ENCODE measurements at places on chromosomes 7 and 10.

DNA sequence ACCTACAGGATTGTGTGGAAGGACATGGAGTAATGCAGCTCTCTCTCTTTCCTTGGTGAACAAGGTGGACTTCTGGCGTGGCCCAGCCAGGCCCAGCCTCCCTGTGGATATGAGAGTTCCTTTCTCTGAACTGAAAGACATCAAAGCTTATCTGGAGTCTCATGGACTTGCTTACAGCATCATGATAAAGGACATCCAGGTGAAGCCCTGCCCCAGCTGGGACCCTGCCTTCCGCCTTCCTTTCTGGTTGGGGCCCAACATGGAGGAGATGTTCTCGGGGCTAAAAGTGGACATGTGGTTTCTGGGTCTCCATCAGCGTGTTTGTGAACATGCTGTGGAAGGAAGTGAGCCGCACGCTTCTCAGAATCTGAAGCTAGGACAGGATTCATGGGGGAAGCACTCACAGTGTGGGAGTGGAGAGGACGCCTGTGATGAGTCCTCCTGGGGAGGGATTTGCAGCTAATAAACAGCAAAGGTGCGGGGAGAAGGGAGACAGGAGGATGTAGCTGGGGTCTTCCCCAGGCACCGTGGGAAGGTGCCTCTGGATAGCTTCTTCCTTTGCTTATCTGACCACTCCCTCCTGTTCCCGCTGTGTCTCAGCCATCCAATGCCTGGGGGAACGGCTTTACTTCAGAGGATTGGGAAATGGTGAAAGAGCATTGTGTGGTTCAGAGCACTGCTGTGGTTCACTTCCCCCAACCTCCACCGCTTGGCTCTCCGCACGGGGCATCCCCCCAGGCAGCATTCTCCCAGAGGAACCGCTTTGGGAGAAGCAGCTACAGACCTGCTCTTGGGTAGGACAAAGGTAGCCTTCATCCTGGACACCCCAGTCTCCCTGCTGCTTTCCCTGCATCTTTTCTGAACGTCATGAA lies 5.5 kb downstream of the CPA5 start:
- DNase-seq = no peak

- no peak for DNase-seq
Measured at GRCh38 chr10:35765066-35765527, 123.0 kb upstream of the FZD8 start.

- no peak for DNase-seq
Measured at GRCh38 chr7:35261041-35261440, 7.1 kb upstream of the TBX20 start.

DNA sequence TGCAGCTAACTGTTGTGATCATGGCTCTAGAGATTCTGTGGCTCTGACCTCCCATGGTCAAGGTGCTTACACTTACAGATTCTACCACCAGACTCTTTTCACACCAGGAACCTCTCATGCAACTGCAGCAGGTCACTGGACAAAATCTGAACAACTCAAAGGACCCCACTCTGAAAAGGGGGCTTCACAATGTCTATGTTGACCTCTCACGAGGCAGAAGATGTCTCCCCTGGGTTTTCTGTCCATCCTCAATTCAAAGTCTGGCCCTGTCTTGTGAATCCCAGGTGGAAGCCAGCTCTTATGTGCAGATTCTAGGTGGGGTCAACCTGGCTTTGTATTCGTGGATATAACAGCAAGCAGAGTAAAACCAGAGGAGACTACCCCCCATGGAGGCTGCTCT lies 118.6 kb upstream of the ZNF479 start:
- DNase-seq = no peak

DNA sequence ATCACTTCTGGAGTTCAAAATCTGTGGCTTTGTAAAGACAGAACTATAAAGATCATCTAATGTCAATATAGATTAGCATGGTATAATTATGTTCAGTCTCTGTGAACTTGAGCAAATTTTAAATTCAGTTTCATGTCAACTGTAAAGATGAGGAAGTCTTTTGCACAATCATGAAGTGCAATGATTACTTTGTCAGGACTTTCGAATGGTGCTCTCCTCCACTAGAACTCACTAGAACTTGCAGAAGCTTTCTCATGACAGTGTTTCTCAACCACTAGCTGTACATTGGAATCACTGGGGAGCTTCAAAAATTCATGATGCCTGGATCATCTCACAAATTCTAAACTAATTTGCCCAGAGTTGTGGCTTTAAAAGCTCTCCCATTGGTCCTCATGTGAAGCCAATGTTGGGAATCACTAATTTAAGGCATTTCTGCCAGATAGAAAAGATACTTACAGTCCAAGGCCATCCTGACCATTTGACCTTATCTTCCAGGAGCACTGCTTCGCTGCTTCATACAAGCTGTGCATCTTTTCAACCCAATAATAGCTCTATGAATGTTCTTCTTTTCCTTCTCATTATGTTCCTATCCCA lies 12.9 kb downstream of the OR2AE1 start:
- DNase-seq = no peak

GRCh38 chr7:48090095-48090805 lies 1.2 kb downstream of the UPP1 start:
- DNase-seq = no peak

DNA sequence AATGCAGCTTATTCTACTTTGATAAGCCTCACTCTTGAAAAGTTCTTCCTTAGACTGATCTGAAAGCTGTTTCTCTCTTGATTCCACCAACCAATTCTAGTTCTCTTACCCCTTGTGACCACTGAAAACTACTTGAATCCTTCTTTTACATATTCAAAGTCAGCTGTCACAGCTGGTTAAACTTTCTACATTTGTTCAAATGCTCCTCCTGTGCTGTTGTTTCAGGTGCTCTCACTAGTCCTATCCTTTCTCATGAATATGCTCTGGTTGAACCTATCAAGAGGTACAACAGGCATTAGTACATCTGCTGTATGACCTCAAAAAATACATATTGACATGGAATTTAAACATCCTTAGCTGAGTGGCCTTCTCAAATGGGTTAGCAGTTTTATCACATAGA lies 91.5 kb downstream of the MYO3A start:
- no peak for DNase-seq

GRCh38 chr7:107661081-107661864 lies 645 bp downstream of the SLC26A4 start:
- DNase-seq = no peak

DNA sequence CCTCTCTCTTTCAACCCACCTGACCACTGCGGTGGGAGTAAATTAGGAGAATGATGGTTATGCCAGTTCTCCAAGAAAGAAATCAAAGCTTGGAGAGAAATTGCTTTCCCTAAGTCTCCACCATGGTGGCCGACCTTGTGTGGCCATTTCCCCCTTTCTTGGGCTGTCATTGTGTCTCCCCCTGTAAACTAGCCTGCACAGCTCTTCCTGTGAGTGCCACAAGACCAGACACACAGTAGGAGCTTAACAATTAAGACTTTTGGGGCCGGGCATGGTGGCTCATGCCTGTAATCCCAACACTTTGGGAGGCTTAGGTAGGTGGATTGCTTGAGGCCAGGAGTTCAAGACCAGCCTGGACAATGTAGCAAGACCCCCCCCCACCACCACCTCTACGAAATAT lies 18.9 kb upstream of the LIMK1 start:
- DNase-seq = no peak

DNA sequence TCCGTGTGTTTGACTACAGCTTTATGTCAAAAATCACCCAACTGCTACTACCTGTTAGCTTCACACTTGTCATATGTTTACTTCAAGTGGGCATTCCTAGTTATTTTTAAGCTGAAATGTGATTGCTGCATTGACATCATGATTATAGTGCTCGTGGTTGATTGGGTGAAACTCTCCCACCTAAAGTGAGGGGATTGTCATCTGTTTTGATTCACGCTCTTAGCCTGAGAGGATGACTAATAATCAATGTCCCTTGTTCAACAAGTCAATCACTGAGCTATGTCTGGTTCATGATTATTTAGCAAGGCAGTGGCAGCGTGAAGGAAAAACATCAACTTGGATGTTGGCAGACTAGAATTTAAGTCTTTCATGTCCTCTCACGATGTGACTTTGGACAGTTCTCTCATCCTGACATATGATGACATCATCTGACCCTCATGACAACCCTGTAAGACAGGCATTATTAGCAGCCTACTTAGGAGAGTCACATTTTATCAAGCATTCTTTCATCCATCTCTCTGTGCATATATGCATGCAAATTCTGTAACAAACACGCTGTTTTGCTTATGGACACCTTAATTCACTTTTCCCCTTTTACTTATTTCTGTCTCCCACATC lies 352.6 kb upstream of the ZMIZ1 start:
- DNase-seq = no peak

GRCh38 chr7:100840470-100841100 lies 11.9 kb upstream of the SLC12A9 start:
- DNase-seq = no peak

DNA sequence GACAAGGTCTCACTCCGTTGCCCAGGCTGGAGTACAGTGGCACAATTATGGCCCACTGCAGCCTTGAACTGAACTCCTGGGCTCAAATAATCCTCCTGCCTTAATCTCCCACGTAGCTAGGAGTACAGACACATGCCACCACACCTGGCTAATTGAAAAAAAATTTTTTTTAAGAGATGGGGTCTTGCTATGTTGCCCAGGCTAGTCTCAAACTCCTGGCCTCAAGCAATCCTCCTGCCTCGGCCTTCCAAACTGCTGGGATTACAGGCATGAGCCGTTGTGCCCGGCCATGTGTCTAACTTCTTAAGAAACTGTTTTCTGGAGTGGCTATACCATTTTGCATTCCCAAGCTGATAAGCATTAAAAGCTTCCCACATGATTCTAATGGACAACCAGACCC lies 9.5 kb upstream of the EFCAB10 start:
- no peak for DNase-seq

GRCh38 chr7:66213637-66214036 lies 8.5 kb downstream of the TPST1 start:
- no peak for DNase-seq

DNA sequence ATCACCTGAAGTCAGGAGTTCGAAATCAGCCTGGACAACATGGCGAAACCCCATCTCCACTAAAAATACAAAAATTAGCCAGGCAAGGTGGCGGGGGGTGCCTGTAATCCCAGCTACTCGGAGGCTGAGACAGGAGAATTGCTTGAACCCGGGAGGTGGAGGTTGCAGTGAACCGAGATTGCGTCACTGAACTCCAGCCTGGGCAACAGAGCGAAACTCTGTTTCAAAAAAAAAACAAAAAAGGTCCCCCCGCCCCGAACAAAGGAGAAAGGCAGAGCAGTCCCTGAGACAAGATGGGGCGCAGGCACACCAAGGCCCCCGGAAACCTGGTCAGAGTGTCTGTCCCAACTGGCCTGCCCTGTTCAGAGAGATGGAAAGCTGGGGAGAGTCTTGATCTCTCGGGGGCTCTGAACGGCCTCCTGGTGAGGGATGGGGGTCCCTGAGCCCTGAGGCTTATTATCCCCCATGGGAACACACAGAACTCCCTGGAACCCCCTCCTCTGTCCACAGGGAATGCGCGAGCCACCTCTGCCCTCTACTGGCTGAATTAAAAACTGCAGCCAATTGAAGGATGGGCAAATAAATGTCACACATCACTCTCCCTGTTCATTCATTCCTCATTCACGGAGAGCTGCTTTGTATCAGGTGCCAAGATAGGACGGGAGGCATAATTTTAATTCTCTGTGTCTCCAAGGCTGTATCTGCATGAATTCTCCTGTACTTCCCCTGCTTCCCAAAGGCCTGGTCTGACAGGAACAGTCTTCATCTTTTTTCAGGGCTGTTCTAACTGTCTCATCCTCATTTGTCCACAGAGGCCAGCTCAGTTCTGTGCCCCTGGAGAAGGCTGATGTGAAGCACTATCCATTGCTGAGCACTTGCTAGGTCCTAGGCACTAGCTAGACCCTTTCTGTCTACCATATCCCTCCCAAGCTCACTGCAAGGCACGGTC lies 28.9 kb downstream of the MAT1A start:
- DNase-seq = peak; percentile 0

DNA sequence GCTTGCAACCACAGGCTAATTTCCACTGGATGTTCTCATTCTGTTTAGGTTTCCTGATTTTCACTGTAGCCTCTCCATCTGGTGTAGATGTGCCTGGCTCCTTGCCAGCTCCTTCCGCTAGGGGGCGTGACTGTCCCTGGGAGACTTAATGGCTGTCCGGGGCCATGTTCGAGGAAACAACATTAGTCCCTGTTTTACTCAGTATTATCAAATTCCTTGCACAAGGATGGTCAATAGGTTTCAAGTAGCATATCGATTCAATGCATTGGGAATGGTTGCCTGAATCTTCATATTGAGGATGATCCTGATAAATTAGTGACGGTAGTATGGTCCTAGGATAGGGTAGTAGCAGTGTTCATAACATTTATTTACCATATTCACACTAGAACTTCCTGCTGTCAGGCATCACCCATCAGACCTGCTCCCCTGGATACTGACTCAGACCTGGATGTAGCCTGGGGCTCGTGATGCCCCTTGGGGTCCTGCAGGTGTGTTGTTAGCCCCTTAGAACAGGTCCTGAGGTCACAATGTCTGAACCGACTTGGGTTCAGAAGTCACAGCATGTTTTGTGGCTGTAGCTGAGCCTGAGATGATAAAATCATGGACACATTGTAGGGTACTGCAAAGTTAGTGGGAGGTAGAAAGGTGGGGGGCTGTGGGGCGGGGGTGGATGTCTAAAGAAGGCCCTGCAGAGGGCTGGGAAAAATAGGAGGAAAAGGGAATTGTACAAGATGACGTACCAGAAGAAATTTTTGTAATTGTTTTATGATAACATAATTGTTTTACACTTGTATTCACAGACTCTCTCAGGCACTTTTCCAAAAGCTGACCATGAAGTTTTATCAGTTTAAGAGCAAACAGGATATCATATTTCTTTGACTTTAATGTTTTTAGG lies 8.9 kb upstream of the EXOC6 start:
- no peak for DNase-seq

GRCh38 chr7:80415114-80415513 lies 96.8 kb downstream of the GNAT3 start:
- no peak for DNase-seq

DNA sequence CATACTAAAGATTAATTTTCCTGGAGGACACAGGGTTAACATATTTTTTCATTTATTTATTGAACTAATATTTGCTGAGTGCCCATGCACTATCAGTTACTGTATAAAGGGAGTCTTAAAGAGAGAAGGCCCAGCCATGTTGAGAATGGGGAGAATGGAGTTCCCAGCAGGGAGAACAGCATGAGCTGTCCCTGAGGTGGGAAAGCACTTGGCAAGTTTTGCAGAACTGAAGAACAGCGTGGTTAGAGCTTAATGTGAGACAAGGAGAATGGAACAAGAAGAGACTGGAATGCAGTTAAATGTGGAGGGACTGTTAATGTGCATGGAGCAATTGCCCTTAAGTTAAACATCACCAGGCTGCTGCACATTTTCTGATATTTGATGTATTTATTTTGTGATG lies 435.4 kb downstream of the SUGCT start:
- no peak for DNase-seq

DNA sequence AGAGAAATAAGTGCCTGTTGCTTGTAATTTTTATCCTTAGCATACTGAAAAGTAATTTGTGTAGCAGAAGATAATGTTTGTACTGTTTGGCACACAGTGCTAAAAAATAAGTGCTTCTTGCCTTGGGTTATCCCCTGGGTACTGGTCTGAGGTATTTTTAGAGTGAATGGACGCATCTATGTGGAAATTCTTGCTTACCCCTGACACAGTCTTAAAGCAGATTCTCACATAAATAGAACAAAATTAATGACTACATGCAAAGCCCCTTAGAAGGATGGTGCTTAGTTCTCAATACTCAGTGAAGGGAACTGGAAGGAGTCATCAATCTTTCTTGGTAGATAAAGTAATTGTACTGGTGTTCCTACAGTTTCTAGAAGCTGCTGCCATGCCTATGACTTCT lies 548.6 kb downstream of the ARL4A start:
- no peak for DNase-seq

- DNase-seq = no peak
Measured at GRCh38 chr7:132351954-132352499, 224.2 kb downstream of the PLXNA4 start.
